ENCODE measurements at places on chromosomes 7 and 10.

DNA sequence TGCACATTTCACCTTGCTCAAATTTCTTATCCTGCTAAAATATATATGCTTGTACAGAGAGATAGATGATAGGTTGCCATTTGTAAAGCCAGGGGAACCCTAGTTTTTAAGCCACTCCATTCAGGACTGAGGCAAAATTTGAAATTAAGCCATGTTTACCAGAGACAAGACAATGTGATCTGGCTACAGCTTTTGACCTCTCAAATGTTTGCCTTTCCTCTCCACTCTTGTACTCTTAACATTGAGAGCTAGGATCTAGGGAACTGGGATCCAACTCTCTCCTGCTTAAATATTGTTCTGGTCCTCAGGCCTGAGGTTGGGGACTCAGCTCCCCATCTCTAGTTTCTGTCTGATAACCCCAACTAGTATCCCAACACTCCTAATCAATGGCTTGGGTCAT is 15.9 kb downstream of the HYAL4 start:
- no peak for DNase-seq

GRCh38 chr7:126449611-126450268 is 803.0 kb downstream of the GRM8 start:
- no peak for DNase-seq

GRCh38 chr10:71865561-71866041 is 14.6 kb upstream of the PSAP start:
- DNase-seq, result no peak

GRCh38 chr7:33792041-33792440 is 113.3 kb upstream of the BMPER start:
- no peak for DNase-seq

GRCh38 chr10:106043863-106044262 is 1120.6 kb downstream of the SORCS1 start:
- DNase-seq, result no peak

GRCh38 chr7:47355684-47356083 is 226.2 kb downstream of the TNS3 start:
- no peak for DNase-seq

- DNase-seq, result no peak
Measured at GRCh38 chr10:92350411-92350810, 59.4 kb downstream of the MARCHF5 start.

- no peak for DNase-seq
Measured at GRCh38 chr10:75375838-75376237, 25.7 kb downstream of the ZNF503 start.

GRCh38 chr10:118003126-118003525 is 43.6 kb downstream of the RAB11FIP2 start:
- DNase-seq, result no peak

DNA sequence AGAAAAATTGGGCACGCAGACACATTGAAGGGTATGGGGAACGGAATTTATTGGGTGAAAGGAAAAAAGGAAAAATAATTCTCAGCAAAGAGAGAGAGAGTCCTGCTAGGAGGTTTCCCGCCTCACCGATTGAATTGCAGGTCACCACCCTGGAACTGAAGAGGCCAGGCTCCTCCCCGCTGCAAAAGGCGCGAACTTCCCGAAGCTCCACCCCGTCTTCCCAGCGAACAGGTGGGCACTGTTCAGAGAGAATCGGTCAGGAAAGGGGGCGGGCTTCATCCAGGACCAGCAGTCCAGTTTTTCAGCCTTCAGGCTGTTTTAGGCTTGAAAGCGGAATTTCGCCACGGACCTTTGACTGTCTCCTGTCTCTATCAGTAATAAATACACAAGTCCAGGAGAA is 27.3 kb upstream of the CADPS2 start:
- DNase-seq, result no peak

GRCh38 chr7:133829336-133829897 is 297.7 kb upstream of the LRGUK start:
- DNase-seq, result no peak

DNA sequence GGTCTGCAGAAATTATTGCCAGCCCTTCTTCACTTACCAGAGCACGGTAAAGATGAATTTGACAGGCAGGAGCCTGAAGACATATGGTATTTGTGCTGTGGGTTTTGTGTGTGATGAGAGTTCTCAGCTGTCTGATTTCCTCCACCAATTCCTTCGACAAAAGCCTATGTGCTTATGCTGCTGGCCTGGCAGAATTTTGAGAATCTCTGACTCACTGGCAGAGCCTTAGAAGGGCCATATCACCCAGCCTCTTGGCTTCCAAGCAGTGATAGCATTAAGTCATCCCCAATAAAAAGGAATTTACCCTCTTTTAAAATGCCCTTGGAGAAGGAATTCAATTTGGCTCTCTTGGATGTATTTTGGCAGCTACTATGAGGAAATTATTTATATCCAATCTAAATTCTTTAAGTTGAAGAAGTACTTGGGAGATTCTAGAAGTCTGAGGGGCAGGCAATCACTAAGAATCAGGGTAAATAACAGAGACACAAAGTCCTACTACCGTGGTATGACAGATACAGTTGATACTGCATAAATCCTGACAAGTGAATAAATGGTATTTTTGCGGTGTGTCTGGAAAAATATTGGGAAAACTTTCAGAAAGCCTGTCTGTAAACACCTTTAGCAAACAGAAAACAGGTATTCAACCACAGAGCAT is 68.6 kb upstream of the EFCAB10 start:
- no peak for DNase-seq

- DNase-seq, result no peak
Measured at GRCh38 chr10:31947144-31947926, 18.7 kb upstream of the ARHGAP12 start.

- no peak for DNase-seq
Measured at GRCh38 chr10:127319691-127320090, 123.3 kb upstream of the INSYN2A start.

GRCh38 chr10:104928734-104929133 is 287.6 kb downstream of the SORCS3 start:
- DNase-seq, result no peak

- no peak for DNase-seq
Measured at GRCh38 chr7:119925581-119926289, 347.2 kb upstream of the KCND2 start.

- DNase-seq, result no peak
Measured at GRCh38 chr10:13453896-13454295, 74.9 kb downstream of the BEND7 start.

- no peak for DNase-seq
Measured at GRCh38 chr10:30510184-30510931, 76.4 kb downstream of the MAP3K8 start.

DNA sequence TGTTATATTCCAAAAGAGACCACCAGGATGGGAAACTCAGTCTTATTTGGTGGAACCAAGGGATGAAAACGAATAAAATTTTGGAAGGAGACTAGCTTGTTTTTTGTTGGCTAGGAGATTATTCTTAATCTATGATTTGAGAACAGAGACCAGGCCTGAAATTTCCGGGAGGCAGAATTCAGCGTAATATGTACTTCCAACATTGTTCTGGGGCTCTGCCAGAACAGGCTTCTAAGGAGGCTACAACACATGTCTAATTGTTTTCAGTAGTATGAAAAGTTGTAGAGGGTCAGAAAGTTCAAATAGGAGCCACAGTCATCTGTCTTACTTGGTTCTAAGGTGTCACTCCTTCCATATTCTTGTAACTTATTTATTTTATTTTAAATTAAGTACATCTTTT is 1.7 kb downstream of the DDX21 start:
- DNase-seq, result no peak

DNA sequence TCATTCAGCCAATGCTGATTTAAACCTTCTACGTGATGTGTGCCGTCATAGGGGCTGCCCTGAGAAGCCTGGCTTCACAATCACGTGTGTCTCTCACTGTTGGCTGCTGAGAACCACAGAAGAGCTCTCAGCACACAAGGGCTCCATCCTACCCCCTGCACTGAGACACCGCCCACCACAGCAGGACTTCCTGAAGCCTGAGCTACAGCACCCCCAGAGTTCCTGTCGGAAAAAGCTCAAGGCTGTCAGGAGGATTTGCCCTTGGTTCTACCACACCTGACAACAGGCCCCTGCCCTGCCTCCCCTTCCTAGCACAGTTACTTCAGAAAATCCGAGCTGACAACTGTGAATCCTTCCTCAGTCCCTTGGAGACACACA is 191.9 kb downstream of the MAD1L1 start:
- no peak for DNase-seq

DNA sequence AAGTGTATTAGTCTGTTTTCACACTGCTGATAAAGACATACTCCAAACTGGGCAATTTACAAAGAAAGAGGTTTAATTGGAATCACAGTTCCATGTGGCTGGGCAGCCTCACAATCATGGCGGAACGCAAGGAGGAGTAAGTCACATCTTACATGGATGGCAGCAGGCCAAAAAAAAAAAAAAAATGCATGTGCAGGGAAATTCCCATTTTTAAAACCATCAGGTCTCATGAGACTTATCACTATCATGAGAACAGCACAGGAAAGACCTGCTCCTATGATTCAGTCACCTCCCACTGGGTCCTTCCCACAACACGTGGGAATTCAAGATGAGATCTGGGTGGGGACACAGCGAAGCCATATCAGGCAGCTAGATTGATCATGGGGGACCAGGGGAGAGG is 136.8 kb downstream of the EXOC4 start:
- no peak for DNase-seq

DNA sequence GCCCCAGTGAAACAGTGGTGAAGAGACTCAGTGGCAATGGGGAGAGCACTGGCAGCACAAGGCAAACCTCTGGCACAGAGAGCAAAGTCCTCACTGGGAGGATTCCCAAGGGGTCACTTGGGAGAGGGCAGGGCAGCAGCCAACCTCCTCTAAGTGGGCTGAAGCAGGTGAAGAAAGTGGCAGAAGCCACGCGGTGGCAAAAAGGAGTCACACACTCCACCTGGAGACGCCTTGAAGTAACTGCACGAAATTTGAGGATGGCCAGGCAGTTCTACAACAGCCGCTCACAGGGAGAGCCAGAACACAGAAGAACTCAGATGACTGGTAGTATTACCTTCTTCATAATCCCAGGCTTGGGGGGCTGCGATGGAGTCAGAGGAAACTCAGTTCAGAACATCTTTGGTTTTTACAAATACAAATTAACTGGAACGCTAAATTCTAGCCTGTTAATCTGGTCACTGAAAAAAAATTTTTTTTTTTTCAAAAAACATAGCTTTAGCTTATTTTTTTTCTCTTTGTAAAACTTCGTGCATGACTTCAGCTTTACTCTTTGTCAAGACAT is 574 bp upstream of the IL6 start:
- peak; percentile 61 for DNase-seq

GRCh38 chr10:28320799-28321198 is 17.9 kb upstream of the MPP7 start:
- no peak for DNase-seq

DNA sequence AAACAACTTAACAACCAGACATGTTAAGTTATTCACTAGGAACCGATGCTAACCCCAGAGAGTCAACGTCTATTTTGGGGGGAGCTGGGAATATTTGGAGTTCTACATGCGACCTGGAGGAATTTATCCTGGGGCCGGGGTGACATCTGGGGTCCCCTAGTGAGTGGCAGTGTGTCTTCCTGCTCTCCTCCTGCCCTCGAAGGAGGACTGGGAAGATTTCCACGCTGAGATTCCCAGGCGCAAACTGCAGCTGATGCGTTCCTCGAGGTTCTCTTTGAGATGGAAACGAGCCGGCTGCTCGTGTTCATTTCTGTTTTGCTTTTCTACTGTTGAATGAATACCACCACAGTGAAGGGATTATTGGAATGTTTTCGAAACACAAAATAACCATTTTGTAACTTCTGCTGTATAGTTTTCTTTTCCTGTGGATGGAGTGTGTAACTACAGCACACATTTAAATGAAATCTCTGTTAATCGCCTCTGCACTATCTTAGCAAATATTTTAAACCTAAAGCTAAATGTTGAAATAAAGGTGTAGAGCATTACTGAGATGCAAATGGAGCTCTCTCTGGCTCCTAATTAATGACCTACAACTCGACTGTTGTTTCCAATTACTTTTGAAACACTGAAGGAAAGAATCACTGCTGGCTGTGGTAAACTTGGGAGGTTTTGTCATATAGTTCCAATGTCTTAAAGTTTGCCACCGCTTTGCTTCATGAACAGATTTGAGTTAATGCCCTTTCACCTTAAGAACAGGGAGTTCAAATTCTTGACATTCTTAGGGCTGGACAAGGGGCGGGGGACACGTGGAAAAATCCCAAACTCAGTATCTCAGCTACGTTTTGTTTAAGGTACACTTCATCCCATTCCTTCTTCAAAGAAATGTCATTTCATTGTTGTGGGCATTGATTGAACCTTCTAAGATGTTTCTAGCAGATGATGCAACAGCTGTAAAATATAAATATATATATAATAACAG is 21.1 kb downstream of the GATA3 start:
- no peak for DNase-seq

DNA sequence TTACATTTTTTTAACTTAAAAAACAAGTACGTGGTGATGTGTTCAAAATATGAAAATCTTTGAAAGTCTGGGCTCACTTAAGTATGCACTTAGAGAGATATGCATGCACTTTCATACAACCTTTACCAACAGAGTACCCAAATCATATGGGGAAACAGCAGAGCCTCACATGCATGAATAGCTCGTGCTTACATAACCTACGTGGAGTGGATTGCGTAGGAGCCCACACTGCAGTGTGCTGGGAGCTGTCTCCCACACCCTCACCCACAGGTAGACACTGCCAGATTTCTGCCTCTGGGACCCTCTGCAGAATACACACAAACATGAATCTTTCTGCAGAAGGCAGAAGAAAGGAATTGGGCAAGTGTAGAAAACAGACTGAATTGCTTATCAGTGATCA is 581 bp downstream of the CLCN1 start:
- DNase-seq, result no peak

GRCh38 chr7:67625257-67625737 is 628.7 kb downstream of the TYW1 start:
- peak; percentile 12 for DNase-seq

GRCh38 chr10:6351495-6351894 is 148.8 kb downstream of the PFKFB3 start:
- no peak for DNase-seq

- DNase-seq, result no peak
Measured at GRCh38 chr10:82574081-82574480, 699.1 kb downstream of the NRG3 start.

GRCh38 chr10:50464004-50464409 is 159.7 kb downstream of the SGMS1 start:
- DNase-seq, result no peak

DNA sequence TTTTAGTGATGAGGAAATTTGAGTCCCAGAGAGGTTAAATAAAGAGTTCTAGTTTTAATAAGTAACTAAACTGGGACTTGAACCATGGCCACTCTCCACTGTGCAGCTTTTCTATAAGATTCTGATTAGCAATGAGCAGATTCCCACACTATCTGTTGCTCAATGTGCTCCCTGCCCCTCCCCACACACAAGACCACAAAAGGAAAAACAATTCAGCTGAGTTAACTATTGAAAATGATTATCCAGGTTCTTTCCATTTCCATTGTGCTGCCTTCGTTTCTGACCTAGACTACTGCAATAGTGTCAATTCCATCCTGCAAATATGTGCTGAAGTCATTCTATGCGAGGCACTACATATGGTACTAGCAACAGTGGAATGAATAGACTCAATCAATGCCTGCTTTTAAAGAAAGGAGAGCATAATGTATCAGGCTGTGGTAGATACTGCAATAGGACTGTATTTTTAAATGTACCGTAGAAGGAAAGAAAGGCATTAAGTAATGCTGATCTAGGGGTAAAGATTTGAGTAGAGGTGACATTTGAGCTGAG is 97.0 kb downstream of the SEMA3C start:
- DNase-seq, result no peak

GRCh38 chr7:157024716-157025115 is 14.3 kb upstream of the MNX1 start:
- no peak for DNase-seq

- peak; percentile 7 for DNase-seq
Measured at GRCh38 chr7:45923290-45923689, 2.2 kb upstream of the IGFBP3 start.
